Nasal cavity respiratory epithelium epithelial cell of viscerocranial mucosa (primary cell): ENCODE measurements at places on chromosomes 12 and 14. TPM values are rescaled to one million over a fixed set of nuclear protein-coding genes. Genes with fewer than 3 reads are reported as not detected.

TMEM253 gene
- total RNA-seq = under 0.01 and 0.28 TPM in 2 replicates

ZFHX2 gene
- total RNA-seq = under 0.01 and 0.43 TPM in 2 replicates

RNASE3 gene
- total RNA-seq = not detected in 2 replicates

BEST3 gene
- not detected in 2 replicates for total RNA-seq

FOXA1 gene
- 8.2 and 8.3 TPM in 2 replicates for total RNA-seq

CFAP54 gene
- total RNA-seq = under 0.01 and 0.78 TPM in 2 replicates

HOXC12 gene
- not detected in 2 replicates for total RNA-seq

GAS2L3 gene
- total RNA-seq = 0.43 and 2.1 TPM in 2 replicates

SLC10A1 gene
- under 0.01 TPM in 1 of 2 replicates, not detected in the other for total RNA-seq

FANCM gene
- total RNA-seq = 3.1 and 3.7 TPM in 2 replicates

MYH7 gene
- total RNA-seq = not detected in 2 replicates

B3GNT4 gene
- 0.68 and 5.6 TPM in 2 replicates for total RNA-seq

TTC9 gene
- 5.8 and 7.3 TPM in 2 replicates for total RNA-seq

PMEL gene
- 1.3 and 1.4 TPM in 2 replicates for total RNA-seq

ASB2 gene
- total RNA-seq = under 0.01 and 0.43 TPM in 2 replicates

VAMP1 gene
- total RNA-seq = 1.6 and 2.1 TPM in 2 replicates

OLR1 gene
- under 0.01 TPM in 2 replicates for total RNA-seq

SLC17A8 gene
- total RNA-seq = not detected in 2 replicates

RDH5 gene
- 0.85 and 1.0 TPM in 2 replicates for total RNA-seq

PPP2R5E gene
- 22.6 and 37.9 TPM in 2 replicates for total RNA-seq

PTHLH gene
- total RNA-seq = 43.7 and 276 TPM in 2 replicates
